Omental fat pad (tissue), 4 donors: ENCODE measurements at places on chromosomes 16 and 17.

DNA sequence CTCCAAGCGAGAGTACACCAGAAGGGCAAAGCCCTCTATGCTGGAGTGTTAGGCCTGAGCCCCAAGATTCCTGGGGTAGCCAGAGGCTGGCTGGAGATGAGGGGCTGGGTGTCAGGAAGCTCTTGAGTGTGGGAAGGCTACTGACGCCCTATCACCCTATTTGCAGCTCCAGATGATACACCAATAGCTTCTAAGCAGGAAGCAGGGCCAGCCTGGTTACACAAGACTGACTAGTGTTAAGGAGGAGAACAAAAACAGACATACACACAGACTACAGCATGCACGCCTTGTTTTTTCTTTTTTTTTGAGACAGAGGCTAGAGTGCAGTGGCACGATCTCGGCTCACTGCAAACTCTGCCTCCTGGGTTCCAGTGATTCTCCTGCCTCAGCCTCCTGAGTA lies 15.9 kb downstream of the POLR3K start:
- no peak for DNase-seq

DNA sequence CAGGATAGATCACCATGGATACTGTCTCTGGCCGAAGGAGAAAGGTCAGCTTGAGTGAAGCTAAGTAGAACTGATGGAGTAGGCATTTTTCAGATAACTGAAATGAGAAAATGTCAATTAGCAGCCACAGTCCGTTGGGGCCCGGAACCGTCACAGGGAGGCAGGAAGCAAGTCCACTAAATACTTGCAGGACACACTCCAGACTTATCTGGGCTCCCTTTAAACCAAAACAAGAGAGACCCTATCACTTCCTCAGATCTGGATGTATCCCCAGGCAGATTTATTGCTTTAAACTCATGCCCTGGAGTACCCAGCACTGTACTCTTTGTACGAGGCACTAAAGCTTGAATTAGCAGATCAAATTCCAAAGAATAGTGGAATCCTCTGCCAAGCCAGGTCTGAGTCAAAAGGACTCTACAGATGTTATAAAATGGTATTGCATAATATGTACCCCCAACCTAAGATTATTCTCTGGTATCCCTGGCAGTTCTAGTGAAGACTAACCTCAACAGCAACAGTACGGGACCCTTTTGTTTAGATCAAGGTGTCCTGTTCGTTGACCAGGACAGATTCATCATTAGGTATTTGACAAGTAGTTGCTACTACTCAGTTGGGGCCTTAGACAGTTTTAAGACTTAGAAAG lies 8.1 kb downstream of the ZP2 start:
- DNase-seq: no peak

DNA sequence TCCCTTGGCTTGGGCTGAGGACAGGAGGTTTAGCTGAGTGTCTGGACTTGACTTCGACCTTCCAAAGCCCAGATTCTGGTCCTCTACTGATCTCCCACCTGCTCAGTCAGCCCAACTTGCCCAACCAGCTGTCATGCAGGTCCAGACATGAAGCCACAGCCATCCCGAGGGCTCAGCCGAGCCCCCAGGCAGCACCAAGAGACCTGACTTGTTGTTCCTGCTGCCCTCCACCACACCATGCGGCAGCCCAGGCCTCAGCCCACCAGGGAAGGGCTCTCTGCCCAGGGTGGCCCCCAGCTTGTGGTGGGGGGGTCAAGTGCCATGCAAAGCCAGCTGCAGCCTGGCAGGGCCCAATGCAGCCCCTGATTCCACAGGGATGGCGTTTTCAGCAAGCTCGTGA lies 17.2 kb upstream of the CACNG4 start:
- no peak for DNase-seq

GRCh38 chr17:81306491-81306890 lies 11.4 kb upstream of the SLC38A10 start:
- no peak for DNase-seq

- no peak for DNase-seq
These were observed 32.2 kb upstream of the IL21R start for GRCh38 chr16:27369806-27370205.

- DNase-seq: no peak
These were observed 269.8 kb downstream of the C16orf95 start for GRCh38 chr16:87047221-87048037.

GRCh38 chr17:81364278-81365147 lies 30.7 kb upstream of the BAHCC1 start:
- no peak for DNase-seq

GRCh38 chr16:84703681-84704080 lies 3.9 kb downstream of the USP10 start:
- DNase-seq: no peak

- no peak for DNase-seq
These were observed 129.2 kb downstream of the USP31 start for GRCh38 chr16:23020084-23020483.

DNA sequence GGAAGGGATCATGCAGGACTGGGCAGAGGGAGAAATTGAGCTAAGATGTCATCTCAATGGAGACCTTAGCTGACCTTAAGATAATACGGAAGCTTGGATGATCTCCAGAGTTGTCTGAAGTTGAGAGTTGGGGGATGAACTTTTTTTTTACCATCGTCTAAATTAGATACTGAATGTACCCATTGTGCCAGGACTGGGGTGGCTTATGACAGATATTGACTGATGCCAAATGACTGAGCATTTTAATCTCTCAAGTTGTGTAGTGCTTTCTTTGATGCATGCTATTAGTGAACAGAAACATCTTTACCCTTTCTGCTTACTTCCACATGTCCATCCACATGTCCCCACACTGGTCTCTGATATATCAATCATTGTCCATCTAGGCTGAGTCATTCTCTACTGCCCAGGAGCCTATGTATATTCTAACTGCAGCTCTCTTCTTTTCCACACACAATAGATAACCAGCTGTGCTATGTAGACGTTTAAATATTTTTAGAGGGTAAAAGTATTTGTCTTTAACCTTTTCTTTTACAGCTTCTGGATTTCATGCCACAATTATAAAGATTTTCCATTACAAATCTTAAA lies 60.2 kb upstream of the ZKSCAN2 start:
- DNase-seq: no peak
